ENCODE measurements at places on chromosomes 16 and 17.

DNA sequence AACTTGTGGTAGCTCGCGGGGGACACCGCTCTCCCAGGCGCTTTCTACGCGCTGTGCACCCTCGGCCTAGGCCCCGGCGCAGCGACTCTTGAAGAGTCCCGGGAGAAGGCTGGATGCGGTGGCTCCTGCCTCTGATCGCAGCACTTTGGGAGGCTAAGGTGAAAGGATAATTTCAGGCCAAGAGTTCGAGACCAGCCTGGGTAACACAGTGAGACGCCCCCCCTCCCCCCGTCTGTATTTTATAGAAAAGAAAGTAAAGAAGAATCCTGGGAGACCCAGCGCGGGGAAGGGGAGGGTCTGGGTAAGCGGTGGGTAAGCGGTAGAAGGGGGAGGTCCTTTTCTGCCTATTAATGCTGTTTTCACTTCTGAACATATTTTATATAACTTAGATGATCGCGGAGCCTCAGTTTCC, 486 bp upstream of the PLLP start:
- no peak for DNase-seq

- DNase-seq = no peak
These were observed 56.3 kb downstream of the PITPNC1 start for GRCh38 chr17:67433248-67433924.

- no peak for DNase-seq
These were observed 2.3 kb downstream of the STX1B start for GRCh38 chr16:31008149-31008548.

GRCh38 chr17:7041607-7042500, 2.0 kb downstream of the SLC16A11 start:
- DNase-seq = no peak

DNA sequence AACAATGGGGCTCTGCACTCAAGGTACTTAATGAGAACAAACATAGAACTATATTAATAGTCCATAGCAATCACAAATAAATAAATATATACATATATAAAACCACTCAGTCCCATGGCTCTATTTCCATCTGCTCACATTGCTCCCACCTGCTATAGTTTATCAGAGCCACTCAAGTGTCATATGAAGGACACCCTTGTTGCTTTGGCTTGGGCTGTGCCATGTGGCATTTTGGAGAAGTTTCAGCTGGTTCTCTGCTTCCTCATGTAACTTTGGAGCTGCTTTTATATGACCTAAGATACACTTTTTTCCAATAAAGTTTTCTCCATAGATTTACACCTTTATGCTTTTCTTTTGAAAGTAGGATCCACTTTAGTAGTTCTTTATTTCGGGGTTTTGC, 126.4 kb downstream of the KCNJ2 start:
- no peak for DNase-seq

GRCh38 chr17:4174556-4174955, 31.6 kb downstream of the CYB5D2 start:
- no peak for DNase-seq

DNA sequence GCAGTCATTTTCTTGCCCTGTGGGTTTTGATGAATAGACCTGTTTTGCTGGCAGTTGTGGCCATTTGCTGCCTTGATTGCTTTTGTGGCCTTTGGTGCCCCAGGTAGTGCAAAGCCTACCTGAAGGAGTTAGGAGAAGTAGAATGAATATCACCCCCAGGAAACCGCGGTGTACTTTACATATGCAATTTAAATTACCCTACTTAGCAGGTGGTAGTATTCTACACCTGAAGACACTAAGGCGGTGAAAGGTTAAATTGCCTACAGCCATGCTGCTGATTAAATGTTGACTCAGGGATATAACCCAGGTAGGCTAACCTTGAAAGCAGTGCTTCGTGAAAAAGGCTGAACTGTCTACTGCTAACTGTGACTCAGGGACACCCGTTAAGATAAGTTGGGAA, 27.2 kb upstream of the WWOX start:
- DNase-seq = no peak

GRCh38 chr16:30934827-30935557, 11.6 kb downstream of the FBXL19 start:
- DNase-seq = peak; percentile 68

- DNase-seq = no peak
These were observed 20.8 kb downstream of the CIBAR2 start for GRCh38 chr16:85091522-85091910.

DNA sequence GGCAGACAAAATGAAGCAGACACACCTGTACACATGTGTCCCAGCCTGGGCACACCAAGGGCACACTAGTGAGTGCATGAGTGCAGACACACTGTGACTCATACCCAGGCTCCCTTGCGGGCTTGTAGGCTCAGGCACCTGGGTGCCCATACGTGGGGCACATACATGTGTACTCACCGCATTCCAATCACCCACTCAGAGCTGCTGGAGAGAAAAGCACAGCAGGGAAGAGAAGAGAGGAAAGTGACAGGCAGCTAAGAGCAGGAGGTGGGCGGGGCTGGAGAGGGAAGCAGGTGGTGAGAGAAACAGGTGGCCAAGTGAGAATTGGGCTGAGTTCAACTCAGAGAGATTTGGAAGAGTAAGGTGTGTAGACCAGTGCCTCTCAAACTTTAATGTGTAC, 54.0 kb downstream of the TMEM132E start:
- DNase-seq = no peak

DNA sequence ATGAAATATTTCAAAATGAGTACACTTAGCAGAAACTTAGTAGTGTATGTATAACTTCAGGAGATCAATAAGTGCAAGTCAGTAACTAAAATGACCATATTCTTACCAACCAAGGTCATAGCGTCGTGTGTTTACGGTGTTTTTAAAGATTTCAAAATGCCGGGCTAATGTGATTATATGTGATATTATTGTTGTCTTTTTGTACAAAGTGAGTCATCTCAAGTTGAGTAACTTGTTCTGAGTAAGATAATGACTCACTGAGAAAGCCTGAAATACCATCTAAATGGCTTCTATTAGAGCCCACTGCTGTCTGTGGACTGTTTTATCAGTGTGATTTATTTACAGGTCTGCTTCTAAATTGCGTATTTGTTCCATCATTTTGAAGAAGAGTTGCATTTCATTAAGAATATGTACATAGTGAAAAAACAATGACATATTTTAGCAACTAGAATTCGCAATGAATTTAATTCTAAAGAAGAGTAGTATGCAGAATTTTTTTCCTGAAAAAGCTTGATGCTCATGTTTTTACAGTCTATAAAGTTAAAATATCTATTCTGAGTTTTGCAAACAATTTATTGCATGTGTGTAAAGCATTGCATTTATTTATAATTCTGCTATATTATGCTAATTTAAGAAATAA, 12.7 kb downstream of the KRT12 start:
- no peak for DNase-seq

DNA sequence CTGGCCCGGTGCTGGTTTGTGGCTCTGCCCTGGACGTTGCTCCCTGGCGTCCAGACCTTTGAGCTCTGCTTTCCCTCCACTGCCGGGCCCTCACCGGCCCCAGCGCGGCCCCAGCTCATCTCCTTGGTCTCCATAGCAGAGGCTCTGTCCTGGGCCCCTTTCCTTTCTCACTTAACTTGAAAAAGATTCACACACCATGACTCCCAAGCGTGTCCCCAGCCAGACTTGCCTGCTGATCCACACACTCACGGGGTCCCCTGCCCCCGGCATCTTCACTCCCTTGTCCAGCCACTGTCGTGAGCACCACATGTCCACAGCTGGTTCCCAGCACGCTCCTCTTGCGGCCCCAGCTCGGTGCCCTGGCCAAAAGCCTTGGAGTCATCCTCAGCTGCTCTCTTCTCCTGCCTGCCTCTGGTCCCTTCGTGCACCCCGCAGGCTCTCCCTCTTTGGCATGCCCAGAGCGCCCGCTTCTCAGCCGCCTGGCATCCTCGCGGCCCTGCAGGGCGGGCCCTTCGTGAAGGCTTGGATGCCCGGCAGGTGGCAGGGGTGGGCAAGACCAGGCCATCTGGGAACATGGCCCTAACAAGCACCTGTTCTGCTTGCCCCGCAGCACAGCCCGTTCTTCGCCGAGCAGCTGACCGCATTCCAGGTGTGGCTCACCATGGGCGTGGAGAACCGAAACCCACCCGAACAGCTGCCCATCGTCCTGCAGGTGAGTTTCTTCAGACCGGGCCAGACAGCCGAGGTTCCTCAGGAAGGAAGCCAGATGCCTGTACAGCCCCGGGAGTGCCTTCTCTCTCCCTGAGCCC, 145.6 kb upstream of the CHMP6 start:
- no peak for DNase-seq

DNA sequence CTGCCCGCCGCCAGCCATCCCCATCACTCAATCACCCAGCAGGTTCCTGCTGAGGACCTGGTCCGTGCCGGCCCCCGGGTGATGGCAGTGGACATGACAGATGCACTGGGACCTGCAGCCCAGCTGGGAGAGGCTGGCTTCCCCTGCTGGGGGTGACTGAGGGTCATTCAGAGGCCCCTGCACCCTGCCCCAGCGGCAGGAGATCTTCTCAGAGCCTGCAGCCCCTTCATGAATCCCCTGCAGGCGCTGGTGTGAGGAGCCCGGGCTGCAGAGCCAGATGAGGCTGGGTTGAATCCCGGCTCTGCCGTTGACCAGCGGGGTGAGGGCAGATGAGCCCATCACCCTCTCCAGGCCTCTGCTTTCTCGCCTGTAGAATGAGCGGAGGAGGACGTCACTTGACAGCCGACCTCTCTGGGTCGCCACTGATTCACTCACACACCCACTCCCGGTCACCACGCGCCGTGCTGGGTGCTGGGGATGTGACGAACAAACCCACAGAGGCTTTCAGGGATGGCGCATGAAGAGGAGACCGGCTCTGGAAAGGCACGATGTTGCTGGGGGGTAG, 95.2 kb upstream of the CIBAR2 start:
- no peak for DNase-seq

DNA sequence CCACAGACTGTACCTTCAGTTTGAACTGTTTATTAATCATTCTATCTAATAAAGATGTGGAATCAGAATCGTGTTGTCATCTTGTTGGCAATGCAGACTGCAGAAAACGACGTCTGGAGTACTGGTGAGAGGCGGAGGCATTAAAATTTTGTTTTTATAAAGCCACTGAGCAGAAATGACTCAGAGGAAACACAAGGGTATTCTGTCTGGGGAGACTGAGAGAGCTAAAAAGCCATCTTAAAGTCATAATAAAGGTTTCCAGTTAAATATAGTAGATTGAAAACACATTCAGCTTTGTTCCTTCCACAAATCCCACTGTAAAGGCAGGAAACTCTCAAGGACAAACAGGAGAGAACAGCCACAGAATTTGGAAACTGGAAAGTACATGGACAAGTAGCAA, 74.2 kb downstream of the CPPED1 start:
- DNase-seq = no peak

GRCh38 chr16:13453938-13454553, 465.9 kb upstream of the ERCC4 start:
- DNase-seq = no peak

All from activated CD8-positive, alpha-beta memory T cell treated with anti-CD3 and anti-CD28 coated beads, Interleukin-2, amount 10 ng/mL, durations not matched to agents 7 days and 5 days (primary cell).